ENCODE measurements at places on chromosomes 1 and 21.

- ATAC-seq = no peak
Observed at GRCh38 chr1:203905275-203905674, 43.9 kb downstream of the SNRPE start.

- ATAC-seq = peak; percentile 70
Observed at GRCh38 chr1:9455487-9456234, 83.6 kb upstream of the SLC25A33 start.

DNA sequence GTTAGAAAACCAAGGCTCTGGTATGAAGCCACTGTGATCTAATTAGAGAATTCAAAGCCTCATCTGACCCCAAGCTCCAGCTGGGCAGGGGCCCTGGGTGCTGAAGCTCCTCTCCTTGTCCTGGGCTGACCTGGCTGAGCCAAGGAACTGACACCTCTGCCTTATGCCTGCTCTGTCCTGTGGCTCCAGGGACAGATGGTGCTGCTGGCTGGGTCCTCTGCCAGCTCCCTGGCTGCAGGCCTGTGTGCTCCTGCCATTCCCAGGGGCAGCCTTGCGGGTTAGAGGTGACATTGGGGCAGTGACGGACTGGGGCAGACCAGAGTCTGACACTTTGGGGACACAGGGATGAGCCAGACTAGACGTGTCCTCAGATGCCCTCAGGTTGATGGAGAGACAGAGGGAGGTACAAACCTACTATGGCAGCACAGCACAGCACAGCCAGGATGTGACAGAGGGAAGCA lies 11.8 kb downstream of the ACOT11 start:
- no peak for ATAC-seq

- ATAC-seq = no peak
Observed at GRCh38 chr1:192608671-192609070, 27.3 kb upstream of the RGS13 start.

- ATAC-seq = no peak
Observed at GRCh38 chr21:45054927-45055612, 19.3 kb upstream of the ADARB1 start.

DNA sequence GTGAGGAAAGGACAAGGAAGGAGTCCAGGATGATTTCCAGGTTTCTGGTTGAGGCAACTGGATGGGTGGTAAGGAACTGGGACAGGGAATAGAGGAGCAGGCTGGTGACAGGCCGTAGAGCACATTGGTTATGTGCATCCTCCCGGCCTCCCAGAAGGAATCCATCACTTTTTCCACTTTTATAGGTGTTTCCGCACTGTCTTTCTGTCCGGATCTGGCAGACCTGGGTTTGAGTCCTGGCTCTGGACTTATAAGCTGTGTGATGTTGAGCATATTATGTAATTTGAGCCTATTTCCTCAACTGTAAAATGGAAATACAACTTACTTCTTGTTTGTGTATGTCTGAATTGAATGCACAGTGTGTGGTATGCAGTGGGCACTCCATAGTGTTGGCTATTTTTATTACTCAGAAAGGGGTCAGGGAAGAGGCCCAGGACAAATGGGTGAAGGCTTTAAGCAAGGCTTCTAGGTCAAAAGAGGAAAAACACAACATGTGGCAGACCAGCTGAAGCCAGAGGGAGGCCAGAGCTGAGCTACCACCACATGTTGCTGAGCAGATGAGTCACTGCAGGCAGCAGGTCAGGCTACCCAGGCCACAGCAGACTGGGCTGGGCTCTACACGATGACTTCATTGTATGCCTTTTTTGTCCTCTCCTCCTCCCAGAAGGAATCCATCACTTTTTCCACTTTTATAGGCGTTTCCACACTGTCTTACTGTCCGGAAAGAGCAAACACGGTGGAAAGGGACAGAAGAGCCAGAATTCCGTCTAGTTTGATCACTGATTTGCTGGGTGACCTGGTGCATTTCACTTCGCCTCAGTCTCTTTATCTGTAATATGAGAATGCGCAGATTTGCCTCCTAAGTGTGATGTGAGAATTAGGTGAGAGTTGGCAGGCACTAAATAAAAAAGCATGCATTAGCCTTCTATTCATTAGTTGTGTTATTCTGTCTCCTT lies 791 bp upstream of the MAST2 start:
- ATAC-seq = no peak

- no peak for ATAC-seq
Observed at GRCh38 chr1:197638316-197638715, 137.0 kb downstream of the DENND1B start.

GRCh38 chr1:71918630-71919029 lies 363.7 kb downstream of the NEGR1 start:
- ATAC-seq = no peak

GRCh38 chr1:234730770-234731568 lies 121.0 kb upstream of the IRF2BP2 start:
- ATAC-seq = peak; percentile 87

DNA sequence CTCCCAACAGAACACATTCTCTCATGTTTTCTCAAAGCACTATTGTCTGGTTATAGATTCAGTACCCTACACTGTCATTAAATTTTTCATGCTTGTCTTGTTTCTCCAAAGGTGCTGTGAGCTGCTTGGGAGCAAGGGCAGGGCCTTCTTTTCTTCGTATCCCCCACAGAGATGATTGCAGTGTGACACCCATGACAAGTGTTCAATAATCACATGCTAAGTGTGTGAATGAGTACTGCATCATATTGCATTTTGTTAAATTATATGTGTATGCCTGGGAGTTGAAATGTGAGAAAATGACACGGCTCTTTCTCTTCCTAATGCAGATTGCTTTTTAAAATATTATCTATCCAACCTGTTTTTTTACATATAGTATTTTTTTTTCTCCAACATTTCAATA lies 57.3 kb upstream of the MAGI3 start:
- no peak for ATAC-seq

GRCh38 chr1:22365331-22366295 lies 86.0 kb upstream of the ZBTB40 start:
- ATAC-seq = no peak

DNA sequence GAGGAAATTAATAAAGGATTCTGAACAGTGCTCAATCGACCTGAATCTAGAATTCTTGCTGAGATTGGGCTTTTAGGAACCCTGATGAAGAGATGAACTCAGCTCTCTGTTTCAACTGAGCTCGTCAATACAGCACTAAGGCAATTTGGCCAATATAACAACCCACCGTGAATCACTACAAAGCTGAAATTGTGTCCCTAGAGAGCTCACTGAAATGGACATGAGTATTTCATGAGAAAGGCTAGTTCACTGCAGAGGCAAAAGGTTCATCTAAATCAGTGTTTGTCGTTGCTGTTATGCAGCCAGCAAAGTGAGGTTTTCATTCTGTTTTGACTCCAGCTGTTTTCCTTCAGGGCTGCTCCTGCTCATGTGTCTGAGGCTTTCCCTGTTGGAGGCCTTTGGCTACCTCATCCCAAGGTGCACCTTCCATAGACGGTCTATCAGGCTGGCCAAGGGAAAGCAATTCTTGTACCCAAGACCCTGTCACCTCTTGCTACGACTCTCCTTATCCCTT lies 83.5 kb downstream of the URB2 start:
- no peak for ATAC-seq

GRCh38 chr21:42162831-42163510 lies 56.0 kb upstream of the ABCG1 start:
- ATAC-seq = no peak

DNA sequence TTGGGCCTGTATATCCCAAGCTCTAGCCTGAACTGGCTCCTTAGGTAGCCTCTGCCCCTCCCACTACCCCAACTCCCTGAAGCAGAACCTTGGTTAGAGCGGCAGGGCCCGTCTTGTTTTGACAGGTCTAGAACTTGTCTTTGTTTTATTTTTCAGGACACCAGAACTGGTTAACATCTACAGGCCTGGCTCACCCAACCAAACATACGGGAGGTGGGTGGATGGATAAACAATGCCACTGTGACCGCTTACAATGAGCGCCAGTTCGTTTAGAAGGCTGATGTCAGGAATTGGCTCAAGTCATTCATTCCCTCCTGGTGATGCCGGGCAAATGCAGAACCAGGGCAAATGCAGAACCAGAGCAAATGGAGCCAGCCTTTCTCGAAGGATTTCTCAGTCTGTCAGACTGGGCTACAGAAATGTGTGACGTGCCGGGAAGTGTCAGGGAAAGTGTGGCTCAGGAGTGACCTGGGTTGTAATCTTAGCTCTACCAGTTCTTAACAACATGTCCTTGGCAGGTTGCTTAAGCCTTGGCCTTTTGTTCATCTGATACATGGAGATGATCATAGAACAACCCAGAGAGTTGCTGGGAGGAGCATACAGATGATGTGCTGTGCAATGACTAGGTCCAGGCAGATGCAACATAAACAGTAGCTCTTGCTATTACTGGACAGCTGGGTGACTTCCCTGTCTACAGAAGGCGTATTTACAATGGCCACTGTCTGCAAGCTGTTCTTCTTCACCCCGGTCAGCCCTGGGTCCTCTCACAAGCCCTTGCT lies 30.5 kb upstream of the BTG2 start:
- ATAC-seq = no peak

DNA sequence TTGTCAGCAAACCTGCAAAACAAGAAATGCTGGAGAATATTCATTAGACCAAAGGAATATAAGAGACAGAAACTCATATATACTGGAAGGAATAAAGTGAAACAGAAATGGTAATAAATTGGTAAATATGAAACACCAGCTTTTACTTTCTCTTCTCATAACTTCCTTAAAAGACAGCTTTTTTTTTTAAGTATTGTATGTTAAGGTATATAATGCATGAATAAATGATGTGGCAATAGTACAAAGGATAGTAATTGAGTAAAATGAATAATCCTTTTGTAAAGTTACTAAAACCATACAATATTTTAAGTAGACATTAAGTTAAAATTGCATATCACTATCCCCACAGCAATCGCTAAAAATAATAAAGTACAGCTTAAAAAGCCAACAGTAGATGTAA lies 64.8 kb downstream of the TRIM33 start:
- ATAC-seq = no peak

- ATAC-seq = no peak
Observed at GRCh38 chr21:38354231-38354630, 97.4 kb downstream of the KCNJ15 start.

DNA sequence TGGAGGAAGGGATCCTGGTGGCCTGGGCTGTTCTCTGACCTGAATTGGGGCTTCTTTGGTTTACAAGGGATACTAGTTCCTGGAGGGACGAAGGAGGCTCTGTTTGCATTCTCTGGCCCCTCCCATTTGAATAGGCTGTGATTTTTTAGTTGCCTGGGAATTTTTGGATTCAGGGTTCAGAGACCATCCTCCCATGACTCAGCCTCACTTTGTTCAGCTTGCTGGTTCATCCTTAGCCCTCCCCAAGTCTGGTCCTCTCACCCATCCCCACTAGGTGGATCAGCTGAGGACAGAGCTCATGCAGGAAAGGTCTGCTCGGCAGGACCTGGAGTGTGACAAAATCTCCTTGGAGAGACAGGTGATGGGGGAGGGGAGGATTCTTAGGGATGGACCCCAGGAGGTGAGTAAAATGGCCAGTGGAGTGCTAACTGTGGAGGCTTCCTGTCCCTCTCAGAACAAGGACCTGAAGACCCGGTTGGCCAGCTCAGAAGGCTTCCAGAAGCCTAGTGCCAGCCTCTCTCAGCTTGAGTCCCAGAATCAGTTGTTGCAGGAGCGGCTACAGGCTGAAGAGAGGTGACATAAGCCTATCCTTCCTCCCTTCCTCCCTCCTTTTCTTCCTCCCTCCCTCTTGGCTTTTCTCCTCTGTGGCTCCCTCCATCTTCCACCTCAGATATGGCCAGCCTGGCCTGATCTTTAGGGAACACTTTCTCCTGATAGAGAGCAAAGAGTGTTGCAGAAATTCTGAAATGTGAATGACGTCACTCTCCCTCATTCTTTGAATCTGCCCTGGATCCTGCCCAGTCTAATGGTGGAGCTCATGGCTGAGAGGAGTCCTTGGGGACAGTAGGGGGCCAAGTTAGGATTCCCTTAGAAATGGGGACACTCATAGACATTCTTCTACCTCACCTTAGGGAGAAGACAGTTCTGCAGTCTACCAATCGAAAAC lies 4.5 kb upstream of the TUFT1 start:
- no peak for ATAC-seq

DNA sequence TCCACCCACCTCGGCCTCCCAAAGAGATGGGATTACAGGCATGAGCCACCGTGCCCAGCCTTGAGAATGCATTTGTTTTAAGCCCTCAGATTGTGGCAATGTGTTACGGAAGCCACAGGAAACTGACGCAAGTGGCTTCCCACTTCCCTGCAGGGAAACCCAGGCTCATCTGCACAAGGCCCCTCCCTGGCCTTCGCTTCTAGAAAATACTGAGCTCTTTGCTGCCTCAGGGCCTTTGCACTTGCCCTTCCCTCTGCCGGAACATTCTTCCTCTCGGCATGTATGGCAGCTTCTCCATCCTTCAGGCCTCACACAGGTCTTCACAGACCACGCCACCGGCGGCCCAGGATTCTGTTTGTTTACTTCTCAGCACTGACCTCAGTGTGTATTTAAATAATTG lies 137.0 kb upstream of the TMEM51 start:
- no peak for ATAC-seq

GRCh38 chr1:47812904-47813514 lies 184.2 kb downstream of the TRABD2B start:
- ATAC-seq = no peak

- no peak for ATAC-seq
Observed at GRCh38 chr1:157095091-157095490, 4.5 kb downstream of the ETV3L start.

DNA sequence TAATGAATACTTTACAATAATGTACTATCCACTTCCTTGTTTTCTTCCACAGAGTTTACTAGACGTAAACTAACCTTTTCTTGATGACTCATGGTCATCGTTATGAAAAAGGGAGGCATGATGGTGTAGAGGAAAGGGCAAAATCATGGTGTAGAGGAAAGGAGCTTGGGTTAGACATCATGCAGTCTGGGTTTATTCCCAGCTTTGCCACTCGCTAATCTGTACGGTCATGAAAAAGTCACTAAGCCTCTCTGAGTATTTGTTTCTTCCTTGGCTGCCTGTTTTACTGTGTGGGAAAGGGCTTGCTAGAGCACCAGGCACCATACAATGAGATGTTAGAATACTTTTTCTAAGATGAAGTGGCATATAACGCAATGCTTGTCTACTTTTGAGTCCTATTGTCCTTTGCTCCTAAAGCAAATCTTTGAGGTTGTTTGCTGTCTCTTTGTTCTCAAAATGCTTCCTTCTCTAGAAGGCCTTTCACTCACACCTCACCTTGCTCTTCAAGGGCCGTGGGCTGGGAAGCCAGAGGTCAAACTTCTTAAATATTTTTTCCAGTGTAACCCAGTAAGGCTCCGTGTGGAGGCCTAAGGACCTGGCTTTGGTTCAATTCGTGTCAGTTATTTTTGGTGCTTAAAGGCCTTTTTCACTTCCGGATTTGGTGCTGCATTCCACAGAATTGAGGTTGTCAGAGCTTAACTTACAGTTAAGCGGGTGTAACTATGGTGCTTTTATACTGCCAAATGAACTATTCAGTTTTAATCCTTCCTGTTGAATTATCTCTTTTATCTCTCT lies 9.9 kb upstream of the ETV3 start:
- ATAC-seq = peak; percentile 65

DNA sequence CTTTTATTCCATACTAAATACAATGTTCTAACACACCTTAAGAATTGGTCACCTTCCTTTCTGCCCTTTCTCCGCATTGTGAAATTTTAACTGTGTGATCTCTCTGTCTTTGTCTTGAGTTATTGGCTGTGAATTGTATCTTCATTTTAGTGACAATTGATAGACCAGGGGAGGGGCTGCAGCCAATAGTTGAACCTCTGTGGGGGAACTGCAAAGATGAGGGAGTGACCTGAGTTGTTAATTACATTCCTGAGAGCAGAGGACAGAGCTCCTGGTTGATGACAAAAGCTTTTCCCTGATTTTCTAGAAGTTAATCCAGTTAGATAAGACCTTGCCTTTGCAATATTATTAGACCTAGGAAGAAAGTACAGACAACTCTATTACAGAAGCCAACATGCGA lies 1535.7 kb downstream of the BRINP3 start:
- ATAC-seq = no peak

GRCh38 chr1:5519366-5520135 lies 472.7 kb downstream of the NPHP4 start:
- no peak for ATAC-seq

Data from stimulated activated memory B cell treated with anti-CD40 and anti-IgM and Interleukin-4, amounts not matched to agents 10 μg/mL and 1 μg/mL and 100 μg/mL, for 72 hours (primary cell).